ENCODE measurements at places on chromosomes 6 and 20.
A peak's percentile ranks its signal among the peaks of the same experiment; 100 is the strongest.

GRCh38 chr6:29045075-29045474 lies at the start of gene OR2W1:
OR2W1 (minus strand) TSS chr6:29045175; CDS start chr6:29045175, 0 bp downstream.
- no peak for DNase-seq

GRCh38 chr20:8932192-8933165 lies 136.4 kb upstream of the PLCB4 start:
- no peak for DNase-seq

DNA sequence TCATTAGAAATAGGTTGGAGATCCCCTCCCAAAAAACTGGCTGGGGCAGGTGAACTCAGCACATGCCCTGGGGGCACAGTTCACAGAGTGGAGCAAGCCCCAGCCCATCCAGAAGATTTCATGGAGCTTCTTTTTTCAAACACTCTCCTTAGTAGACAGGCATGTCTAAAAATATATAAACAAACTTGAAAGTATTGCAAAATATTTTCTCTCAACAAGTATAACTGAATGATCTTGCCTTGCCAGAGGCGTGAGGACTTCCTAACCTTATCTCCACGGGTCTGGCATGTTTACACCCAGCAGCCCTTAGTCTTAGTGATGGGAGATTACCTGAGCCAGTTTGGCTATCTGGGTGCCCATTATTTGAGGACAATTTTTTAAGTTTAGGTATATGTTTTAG lies 107.1 kb downstream of the QRSL1 start:
- no peak for DNase-seq

DNA sequence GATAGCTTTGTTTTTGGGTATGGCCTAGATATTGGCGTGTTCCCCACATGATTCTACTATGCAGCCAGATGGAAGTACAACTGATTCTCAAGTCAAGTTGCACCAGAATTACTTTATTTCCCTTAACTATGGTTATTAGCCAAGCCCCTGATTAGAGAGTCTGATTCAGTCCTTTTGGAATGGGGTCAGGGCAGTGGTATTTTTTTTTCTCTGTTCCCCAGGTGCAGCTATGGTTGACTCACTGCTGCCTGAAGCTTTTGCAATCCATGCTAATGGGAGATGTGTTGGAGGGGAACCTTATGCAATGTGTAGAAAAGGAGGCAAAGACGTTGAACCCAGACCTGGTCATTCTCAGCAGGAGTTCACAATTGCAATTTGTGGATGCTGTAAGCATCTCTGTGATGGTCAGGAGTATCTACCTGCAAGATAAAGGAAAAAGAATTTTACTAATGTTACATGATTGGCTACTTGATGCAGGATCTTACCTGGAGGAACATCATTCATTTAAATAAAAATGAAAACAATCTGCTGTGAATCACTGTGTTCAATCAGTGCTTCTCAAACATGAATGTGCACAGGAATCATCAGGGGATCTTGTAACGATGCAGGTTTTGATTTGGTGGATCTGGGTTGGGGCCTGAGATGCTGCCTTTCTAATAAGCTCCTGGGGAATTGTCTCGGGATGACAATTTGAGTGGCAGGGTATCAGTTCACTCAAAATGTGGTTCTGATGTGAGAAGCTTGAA lies 49.4 kb downstream of the PFDN4 start:
- DNase-seq = no peak

- no peak for DNase-seq
These were observed 2.3 kb downstream of the ZBTB2 start for GRCh38 chr6:151388997-151389617.

- no peak for DNase-seq
These were observed 302.6 kb upstream of the NRSN1 start for GRCh38 chr6:23823421-23823820.

DNA sequence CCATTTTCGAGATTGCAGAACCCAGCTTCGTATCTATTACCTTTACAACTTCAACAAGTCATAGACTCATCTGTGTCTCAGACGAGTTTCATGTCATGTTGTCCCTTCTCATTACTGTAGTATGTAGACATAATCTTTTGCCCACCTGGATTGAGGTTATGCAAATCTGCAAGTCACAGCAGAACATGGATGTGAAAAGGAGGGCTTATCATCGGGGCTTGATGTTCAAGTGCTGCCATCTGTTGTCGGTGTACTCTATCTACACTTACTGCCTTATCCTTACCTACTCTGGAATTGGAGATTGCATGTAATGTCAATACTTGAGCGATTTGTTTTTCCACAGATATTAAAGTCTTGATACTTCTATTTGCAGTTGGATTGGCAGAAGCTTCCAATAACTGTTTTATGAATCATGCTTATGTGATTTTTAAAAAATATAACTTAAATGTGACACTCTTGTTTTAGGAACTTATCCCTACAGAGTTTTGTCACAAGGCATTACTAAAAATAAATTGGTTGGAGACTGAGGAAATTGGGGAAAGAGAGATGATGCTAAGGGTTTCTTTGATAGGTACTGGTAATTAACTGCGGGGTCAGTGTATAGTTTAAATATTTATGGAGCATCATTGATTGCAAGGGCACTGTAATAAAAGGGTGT lies 3.0 kb upstream of the GOPC start:
- DNase-seq = peak; percentile 83

DNA sequence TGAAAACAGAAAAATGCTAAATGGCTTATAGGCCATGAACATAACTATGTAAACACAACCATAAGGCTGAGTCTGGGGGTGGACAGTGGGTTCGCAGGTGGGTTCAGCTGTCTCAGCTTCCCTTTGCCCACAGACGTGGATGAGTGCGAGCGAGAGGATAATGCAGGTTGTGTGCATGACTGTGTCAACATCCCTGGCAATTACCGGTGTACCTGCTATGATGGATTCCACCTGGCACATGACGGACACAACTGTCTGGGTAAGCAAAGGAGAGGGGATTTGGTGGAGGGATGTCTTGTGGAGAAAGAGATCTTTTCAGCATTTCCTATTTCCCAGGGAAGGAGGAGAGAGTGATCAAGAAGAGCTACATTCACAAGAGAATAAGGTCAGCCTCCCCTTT lies 14.7 kb downstream of the SCUBE3 start:
- peak; percentile 65 for DNase-seq

- DNase-seq = no peak
These were observed 19.5 kb downstream of the SRSF6 start for GRCh38 chr20:43477193-43477592.

DNA sequence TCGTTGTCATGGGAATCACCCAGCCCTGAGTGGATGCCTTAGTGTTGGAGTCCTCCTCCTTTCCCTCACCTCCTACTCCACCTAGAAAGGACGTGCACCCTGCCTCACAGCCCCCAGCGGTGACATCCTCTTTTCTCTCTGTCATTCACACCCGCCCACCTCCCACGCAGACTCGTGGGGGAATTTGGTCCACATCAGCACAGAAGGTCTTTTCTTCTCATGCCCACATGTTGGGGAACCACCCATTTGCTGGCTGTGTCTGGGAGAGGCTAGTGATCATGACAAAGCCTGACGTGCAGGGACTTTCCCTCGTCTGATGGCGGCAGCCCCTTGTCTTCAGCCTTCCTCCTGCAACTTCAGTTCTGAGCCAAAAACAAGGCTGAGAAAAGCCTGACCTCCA lies 96.0 kb upstream of the CNKSR3 start:
- DNase-seq = no peak

GRCh38 chr6:111367393-111368088 lies 115.5 kb downstream of the REV3L start:
- DNase-seq = no peak

- no peak for DNase-seq
These were observed 55.0 kb downstream of the QKI start for GRCh38 chr6:163469459-163469985.

DNA sequence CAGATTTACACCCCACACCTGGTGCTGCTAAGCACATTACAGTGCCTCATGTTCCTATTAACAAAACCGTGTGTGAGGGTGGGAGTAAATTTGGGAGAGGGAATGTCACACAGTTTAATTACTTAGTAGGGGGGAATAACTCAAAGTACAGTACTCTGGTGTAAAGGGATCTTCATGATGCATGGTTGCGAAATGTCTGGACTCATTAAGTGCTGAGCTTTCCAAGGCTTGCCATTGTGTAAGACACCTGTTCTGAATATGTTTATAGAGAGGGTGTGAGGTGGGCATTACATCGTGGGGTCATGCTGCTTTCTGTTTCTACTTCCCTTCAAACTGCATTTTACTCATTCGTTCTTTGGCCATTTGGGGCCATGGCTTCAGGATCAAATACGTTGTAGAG lies 181.2 kb downstream of the ADGRG6 start:
- no peak for DNase-seq

DNA sequence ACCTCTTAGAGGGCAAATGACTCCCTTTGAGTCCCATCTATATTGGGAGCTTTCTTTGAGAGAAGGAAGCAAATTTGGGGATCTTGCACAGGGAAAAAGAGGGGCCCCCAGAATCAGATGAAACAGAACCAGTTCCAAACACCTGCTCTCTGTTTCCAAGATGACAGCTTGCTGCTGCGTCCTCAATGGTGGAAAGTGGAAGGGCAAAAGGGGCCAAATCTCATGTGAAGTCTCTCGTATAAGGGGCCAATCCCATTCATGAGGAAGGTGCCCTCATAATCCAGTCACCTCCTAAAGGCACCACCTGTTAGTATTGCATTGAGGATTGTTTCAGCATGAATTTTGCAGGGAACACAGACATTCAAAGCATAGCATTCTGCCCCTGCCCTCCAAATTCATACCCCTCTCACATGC lies 483 bp upstream of the SERPINB1 start:
- DNase-seq = no peak

DNA sequence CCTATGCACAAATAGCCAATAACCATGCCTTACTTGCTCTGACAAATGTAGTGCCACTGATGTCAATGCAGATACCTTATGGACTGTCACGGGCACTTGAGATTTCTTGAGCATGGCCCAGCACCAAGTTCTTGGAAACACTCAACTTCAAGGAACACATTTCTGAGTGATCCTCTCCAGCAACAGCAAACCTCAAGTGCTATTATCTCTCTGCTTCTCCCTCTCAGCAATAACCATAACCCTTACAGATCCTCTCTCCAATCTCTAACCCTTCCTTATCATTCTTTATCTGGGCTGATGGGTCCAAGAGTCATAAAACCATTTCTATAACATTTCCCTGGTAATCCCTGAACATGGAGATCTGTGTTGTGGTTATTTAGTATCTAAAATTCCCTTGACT lies 266.9 kb upstream of the STXBP5 start:
- DNase-seq = peak; percentile 74

- DNase-seq = no peak
These were observed 92.6 kb downstream of the DLL1 start for GRCh38 chr6:170198298-170198697.

- no peak for DNase-seq
These were observed 32.4 kb downstream of the COL9A1 start for GRCh38 chr6:70270287-70271005.

DNA sequence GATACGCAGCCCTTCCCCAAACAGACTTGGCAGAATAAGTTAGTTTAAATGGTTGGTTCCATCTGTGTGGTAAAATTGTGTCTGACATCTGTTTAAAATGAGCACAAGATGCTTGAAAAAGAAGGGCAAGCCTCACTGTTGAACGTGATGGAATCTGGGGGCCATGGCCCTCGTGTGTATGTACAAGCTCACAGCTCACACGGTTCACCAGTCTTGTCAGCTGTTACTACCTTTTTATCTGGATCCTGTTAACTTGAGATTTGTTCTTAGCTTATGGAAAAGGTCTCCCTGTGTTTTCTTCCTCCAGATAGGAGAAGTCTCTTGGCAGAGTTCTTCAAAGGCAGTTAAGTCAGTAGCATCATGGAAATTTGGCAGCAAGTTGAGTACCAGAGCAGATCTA lies 270.6 kb downstream of the KHDC1L start:
- no peak for DNase-seq

- no peak for DNase-seq
These were observed 66.6 kb upstream of the TAB2 start for GRCh38 chr6:149250951-149251350.

GRCh38 chr6:52537001-52537753 lies 39.7 kb downstream of the TRAM2 start:
- no peak for DNase-seq

- DNase-seq = no peak
These were observed 528.3 kb downstream of the CD83 start for GRCh38 chr6:14645841-14646240.

GRCh38 chr20:48944663-48945297 lies 23.3 kb downstream of the ARFGEF2 start:
- DNase-seq = no peak

DNA sequence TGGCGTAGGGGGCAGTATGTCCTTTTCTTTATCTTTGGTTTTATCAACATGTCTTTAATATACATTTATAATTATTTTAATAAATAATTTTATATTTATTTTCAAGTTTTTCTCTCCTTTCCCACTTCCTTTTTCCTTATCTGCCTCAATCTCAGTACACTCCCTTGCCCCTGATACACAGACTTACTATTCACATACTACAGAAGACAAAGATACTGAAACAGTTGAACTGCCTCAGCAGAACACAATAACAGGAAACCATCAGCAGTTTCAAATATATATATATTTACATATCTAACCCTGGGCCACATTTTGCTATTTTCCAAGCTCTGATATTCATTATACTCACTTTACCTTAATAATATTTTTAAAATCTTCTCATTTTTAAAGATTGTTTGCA lies 19.8 kb downstream of the IBTK start:
- DNase-seq = no peak

DNA sequence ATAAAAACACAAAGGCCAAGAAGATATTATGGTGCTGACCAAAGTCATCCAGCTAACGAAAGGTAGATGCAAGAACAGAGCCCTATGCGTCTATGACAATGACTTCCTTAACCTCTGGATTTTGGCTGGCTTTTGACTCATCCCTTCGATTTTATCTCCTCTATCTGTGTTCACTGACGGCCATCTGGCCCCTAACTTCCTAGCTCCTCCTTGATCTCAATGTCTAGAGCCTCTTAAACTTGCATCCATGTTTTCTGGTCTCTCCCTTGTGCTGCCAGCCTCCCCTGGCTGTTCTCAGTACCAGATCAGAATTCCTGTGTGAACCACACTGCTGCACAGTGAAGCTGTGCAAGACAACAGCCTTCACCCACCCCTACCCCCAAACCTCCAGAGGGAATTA lies 452.9 kb downstream of the UTRN start:
- no peak for DNase-seq

DNA sequence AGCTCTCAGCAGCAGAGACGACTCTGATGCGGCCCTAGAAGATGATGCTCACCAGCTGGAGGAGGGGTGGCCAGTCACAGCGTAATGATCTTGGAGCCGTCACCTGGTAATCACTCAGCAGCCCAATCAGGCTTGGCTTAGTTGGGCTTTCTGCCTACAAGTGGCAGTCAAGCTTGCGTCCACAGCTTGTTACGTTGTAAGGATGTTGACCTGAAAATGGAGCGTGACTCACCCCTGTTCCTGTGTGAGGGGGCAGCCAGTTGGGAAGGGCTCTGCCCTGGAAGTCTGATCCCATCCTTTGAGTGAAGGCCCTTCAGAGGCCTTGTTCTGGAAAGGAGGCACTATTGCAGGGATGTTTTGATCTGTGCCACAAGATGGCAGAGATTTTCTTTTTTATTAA lies 49.8 kb downstream of the SPATA2 start:
- no peak for DNase-seq

- no peak for DNase-seq
These were observed 71.7 kb upstream of the TRAF3IP2 start for GRCh38 chr6:111677249-111677990.
